HCT116 (cell line): ENCODE measurements at places on chromosomes 4 and X. TPM values are rescaled to one million over a fixed set of nuclear protein-coding genes. Genes with fewer than 3 reads are reported as not detected.

The RTL3 gene
- total RNA-seq: not detected

The ITGB1BP2 gene
- 3.5 TPM for total RNA-seq

The CFI gene
- 0.84 TPM for total RNA-seq

The ZXDB gene
- 7.2 TPM for total RNA-seq

The JAKMIP1 gene
- not detected for total RNA-seq

The RNF175 gene
- not detected for total RNA-seq

The RAPGEF2 gene
- total RNA-seq: 21.2 TPM

The ANOS1 gene
- total RNA-seq: 0.12 TPM

The CT83 gene
- total RNA-seq: not detected

DNA sequence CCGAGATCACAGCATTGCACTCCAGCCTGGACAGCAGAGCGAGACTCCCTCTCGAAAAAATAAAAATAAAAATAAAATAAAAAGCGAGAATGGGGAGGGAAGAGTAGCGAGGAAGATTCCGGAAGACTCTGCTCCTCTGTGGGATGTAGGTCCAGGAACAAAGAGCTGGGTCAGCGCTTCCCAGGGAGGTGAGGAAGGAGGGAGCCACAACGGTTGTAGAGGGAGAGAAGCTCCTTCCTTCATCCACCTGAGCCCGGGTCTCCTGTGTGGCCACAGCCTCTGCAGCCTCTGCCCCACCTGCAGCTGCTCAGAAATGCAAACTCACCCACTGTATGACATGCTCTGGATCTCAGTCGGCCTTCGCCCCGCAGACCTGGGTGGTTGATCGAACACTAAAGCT lies 3.8 kb upstream of the PPP2R3B start:
- no peaks in the 10 kb centered on the region for H3K27me3 ChIP-seq
- no peak overlapping the region for H3K4me3 ChIP-seq
- H3K4me1 ChIP-seq: no peaks in the 10 kb centered on the region

DNA sequence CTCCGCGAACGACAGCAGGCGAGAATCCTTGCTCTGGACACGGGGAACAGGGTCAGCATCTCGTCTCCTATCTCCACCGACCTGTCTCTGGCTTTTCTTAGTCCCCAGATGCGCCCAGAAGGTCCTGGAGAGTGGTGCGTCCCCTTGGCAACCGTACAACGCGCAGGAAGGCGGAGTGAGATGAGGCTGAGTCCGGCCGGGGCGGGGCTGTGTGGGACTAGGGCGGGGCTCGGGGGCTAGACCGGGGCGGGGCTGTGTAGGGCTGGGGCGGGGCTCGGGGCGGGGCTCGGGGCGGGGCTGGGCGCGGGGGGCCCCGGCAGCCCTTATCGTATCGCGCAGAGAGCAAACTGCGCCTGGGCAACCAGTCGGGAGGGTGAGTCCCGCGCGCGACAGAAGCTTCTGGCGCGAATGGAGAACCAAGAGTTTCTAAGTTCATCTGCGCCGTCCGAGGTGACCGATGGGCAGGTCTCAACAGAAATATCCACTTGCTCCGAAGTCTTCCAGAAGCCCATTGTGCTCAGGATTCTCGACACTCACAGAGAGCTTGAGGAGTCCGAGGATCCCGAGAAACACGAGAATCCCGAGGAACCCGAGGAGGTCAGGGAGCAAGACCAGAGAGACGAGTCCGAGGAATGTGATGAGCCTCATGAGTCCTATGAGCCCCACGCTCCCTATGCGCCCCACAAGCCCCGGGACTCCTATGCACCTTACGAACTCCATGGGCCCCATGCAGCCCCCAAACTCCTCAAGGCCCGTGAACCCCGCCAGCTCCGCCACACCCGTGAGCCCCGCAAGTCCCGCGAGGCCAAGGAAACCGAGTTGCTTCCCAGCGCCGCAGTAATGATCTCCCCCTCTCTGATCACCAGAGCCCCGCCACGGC lies 24.9 kb downstream of the ARL9 start:
- peak; percentile 62 for DNase-seq
- peak overlapping the region; percentile 49 for H3K4me3 ChIP-seq
- no peak overlapping the region for H3K27ac ChIP-seq
- peaks cover 11% of the 10 kb centered on the region for H3K4me1 ChIP-seq
- no peaks in the 10 kb centered on the region for H3K27me3 ChIP-seq

DNA sequence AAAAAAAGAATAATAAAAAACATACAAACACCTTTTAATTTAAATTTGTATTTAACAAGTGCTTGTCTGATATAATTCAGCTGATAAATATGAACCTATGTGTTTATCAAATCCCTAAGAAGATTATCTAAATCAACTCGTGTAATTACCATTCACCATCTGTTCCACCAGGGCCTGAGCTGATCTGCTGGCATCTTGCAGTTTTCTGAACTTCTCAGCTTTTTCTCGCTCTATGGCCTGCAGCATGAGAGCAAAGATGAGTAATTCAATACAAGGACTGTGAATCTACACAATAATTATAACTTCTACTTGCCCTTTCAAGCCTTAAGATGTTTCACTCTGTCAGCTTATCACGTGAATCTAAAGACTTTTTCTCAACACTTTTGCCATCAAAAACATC lies 709.7 kb downstream of the DMD start:
- no peak overlapping the region for H3K27ac ChIP-seq
- no peaks in the 10 kb centered on the region for H3K27me3 ChIP-seq
- DNase-seq: no peak

- no peak overlapping the region for H3K27ac ChIP-seq
- no peak for DNase-seq
- peak overlapping the region; percentile 66 for H3K4me3 ChIP-seq
- H3K4me1 ChIP-seq: peaks cover 24% of the 10 kb centered on the region
- H3K27me3 ChIP-seq: no peaks in the 10 kb centered on the region
Observed at GRCh38 chr4:37687194-37687562, 1.0 kb upstream of the RELL1 start.

DNA sequence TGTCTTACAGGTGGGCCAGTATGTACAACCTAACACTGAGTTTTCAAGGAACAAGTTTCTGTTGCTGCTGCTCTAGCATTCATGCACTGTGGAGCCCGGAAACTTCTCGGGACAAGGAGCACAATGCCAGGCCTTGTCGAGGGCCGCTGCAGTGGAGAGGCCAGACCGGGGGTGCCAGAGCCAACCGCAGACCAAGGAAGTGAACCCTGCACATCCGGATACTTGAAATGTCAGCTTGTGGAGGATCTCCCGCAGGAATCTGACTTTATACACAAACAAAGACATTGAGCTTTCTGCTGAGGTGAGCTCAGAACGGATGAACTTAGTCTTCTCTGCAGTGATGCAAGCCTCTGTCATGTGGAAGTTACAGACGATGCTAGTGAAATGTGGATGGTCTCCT lies 99.5 kb downstream of the ZNF827 start:
- no peaks in the 10 kb centered on the region for H3K4me1 ChIP-seq
- no peak for DNase-seq
- no peaks in the 10 kb centered on the region for H3K27me3 ChIP-seq
- H3K4me3 ChIP-seq: no peak overlapping the region

DNA sequence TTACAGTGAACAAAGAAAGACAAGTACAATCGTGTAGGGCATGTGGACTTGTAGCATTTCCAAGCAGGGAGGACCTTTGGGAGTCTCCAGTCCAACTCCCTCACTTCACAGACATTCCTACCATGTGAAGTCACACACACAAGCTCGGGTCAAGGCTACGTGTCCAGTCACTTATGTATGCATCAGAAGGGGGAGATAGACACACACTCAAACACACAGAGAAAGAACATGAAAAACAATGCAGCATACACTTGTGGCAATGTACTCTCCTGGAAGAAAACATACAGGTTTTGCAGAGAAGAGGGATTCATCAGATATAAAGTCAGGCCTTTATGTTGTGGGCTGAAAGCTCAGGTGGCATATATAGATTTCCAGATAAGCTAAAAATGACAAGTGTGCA lies 136.1 kb upstream of the MID1 start:
- peak; percentile 18 for DNase-seq
- H3K27ac ChIP-seq: no peak overlapping the region
- H3K36me3 ChIP-seq: no peaks in the 10 kb centered on the region

- no peaks in the 10 kb centered on the region for H3K27me3 ChIP-seq
- DNase-seq: no peak
- no peak overlapping the region for H3K27ac ChIP-seq
- H3K4me1 ChIP-seq: no peaks in the 10 kb centered on the region
- H3K36me3 ChIP-seq: no peaks in the 10 kb centered on the region
Observed at GRCh38 chr4:32117693-32118092, 1397.5 kb downstream of the PCDH7 start.

DNA sequence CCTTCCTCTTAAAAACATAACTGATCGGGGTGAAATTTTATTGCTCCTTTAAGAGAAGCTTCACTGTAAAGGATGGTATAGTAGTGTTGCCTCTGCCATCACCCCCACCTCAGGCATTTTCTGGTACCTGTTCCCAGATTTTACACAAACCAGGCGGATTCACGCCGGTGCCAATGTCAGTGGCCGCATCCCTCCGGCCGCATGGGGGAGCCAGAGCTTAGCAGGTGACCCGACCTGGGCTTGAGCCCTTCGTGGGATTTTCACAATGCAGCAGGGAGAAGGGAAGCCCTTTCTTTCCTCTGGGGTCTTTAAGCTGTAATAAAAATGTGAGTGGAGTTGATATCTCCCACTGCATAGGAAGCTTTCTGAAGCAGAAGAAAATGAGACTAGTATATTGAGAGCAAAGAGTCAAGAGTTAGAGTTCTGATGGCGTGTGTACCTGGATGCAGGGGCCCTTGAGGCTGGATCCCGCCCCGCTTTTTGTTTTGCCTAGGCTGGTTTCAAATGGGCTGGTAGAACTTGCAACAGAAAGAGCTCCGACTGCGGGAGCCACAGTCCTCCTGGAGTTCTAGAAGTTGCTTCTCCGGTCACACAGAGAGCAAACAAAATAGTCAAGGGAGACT lies 59.4 kb downstream of the POLR2B start:
- no peak overlapping the region for H3K27ac ChIP-seq
- H3K27me3 ChIP-seq: no peaks in the 10 kb centered on the region
- no peaks in the 10 kb centered on the region for H3K36me3 ChIP-seq
- H3K4me3 ChIP-seq: 0 out of 2 replicates have a peak overlapping the region, but pooled peaks have one; percentile 6
- DNase-seq: peak; percentile 23

DNA sequence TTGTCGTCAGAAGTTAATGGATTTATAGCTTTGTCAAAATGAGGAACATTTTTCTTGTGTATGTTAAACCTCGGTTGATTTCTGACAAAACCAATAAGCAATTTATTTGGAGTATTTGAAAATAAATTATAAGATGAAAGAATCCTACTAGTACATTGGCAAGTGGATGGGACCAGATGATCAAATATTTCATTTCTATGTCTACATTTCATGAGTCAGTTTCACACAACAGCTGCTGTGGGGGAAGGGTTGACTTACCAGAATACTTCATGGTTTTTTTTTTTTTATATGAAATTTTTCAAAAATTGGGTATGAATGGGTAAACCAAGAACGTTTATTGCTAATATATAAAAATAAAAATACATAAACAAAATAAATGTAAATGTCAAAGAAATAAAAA lies 39.4 kb downstream of the RAPGEF2 start:
- H3K4me1 ChIP-seq: peaks cover 5% of the 10 kb centered on the region; the same call in 1 of the 2 replicates
- no peaks in the 10 kb centered on the region for H3K36me3 ChIP-seq
- no peak for DNase-seq
- H3K4me3 ChIP-seq: no peak overlapping the region

DNA sequence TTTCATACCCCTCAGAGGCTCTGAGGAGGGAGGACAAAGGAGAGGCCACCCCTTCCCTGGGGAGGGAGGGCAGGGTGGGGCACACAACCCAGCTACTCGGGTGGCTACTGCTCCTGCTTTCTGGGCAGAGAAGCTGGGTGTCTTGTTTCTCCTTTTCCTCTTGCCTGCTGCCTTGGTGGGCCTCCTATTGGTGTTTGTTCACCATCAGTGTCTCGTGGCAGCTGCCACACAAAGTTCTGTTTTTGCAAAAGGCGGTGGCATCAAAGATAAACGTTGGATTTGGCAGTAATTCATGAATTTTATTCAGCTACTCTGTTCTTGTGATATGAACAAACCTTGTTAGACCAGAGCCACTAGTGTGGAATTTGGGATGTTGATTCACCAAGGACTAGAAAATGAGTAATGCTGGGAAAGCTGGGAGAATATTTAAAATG lies 153.0 kb upstream of the SCML1 start:
- no peak overlapping the region for H3K27ac ChIP-seq
- DNase-seq: no peak
- H3K4me1 ChIP-seq: no peaks in the 10 kb centered on the region
- H3K4me3 ChIP-seq: no peak overlapping the region
